ENCODE measurements at places on chromosomes 5 and 9.

DNA sequence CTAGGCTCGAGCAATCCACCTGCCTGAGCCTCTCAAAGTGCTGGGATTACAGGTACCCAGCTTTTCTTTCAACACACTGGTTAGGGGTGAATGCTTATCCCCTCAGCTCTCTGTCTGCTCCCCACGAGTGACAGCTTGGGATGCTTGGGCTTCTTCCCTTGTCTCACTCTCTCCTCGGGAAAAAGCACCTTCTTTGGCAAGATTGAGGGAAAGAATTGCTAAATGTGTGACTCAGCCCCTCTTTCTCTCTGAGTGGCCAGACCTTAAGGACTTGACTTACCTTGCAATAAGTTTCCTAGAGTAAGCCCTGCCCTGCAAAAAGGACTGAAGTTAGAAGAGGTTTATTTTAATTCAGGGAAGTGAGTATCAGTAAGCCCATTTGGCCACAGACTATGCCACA, 68.1 kb upstream of the ERBIN start:
- peak; percentile 59 for DNase-seq

GRCh38 chr5:87581661-87582060, 168.9 kb upstream of the CCNH start:
- no peak for DNase-seq

GRCh38 chr5:116696366-116696765, 121.7 kb upstream of the SEMA6A start:
- DNase-seq, result no peak

- no peak for DNase-seq
Measured at GRCh38 chr9:14170392-14170931, 143.5 kb downstream of the NFIB start.

Data from fibroblast of skin of right biceps (primary cell).